CD4-positive, CD25-positive, alpha-beta regulatory T cell (primary cell): ENCODE measurements at places on chromosomes 3 and 15. TPM values are rescaled to one million over a fixed set of nuclear protein-coding genes. Genes with fewer than 3 reads are reported as not detected.

DNA sequence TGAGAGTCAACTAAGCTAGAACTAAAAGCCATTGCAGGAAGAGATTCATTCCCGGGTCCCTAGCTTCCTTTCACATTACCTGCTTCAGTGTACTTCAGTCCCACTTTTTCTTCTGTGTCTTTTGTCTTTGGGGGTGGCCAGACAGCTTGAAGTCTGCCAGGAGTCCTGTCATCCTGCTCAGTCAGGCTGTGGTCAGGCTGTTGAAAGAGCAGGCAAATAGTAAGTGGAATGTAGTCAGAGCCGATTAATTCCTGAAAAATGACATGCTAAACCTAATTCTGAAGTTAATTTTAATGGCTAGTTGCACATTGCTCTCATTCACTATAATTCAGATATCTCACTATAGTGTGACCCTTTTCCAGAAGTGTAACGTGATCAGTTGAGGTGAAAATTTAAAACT is 129.6 kb downstream of the FMN1 start:
- H3K4me3 ChIP-seq, result no peak overlapping the region
- DNase-seq, result no peak
- H3K27ac ChIP-seq, result no peak overlapping the region
- H3K36me3 ChIP-seq, result no peaks in the 10 kb centered on the region

DNA sequence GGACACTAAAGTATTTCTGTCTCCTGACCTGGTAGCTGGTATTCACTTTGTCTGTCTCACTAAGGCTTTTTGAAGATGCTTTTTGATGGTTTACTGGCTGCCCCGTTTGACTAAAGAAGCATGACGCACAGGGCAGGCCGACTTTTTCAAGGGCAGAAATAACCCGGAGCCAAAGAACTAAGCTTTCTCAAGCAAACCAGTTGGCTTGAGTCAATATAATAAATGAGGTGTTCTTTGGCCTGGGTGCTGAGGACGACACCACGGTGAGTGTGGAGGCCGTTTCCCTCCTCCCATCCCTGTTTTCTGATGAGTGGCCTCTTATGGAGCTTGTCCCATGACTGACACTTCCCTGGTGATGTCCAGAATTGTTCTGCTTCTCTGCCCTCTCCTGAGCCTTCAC is 220.9 kb downstream of the ITPR1 start:
- H3K4me1 ChIP-seq, result no peaks in the 10 kb centered on the region
- H3K27me3 ChIP-seq, result no peaks in the 10 kb centered on the region
- H3K27ac ChIP-seq, result no peak overlapping the region
- peaks cover 43% of the 10 kb centered on the region for H3K36me3 ChIP-seq
- no peak for DNase-seq

HRG gene
- total RNA-seq, result not detected

BBX gene
- total RNA-seq, result 96.2 TPM
